ENCODE measurements at places on chromosomes 2 and 18.

GRCh38 chr2:85794038-85794441, 40.2 kb downstream of the ATOH8 start:
- no peak for DNase-seq

DNA sequence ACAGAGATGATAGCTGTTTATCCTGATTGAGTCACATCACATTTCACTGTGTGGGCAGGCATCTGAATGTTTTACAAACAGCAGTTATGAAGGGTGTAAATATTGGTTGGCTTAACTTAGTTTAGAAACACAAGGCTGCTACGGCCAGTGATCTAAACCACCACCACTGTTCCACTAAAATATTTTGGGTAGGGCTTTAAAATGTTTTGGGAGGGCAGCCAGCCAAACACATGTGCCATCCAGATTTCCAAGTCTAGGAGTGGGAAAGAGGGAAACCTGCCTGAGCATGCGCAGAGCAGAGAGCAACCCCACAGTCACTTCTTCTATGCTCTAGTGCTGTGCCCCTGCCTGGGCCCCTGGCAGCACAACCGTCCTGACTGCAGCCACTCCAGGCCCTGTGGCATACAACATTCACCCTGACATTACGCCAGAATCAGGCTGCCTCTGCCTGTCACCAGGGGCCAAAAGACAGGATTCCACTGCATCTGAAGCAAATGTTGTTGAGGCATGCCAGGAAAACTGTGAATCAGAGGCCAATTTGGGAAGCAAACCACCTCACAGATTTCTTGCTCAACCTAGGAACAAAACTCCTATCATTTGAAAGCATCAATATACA, 74.8 kb upstream of the COL5A2 start:
- DNase-seq, result no peak

DNA sequence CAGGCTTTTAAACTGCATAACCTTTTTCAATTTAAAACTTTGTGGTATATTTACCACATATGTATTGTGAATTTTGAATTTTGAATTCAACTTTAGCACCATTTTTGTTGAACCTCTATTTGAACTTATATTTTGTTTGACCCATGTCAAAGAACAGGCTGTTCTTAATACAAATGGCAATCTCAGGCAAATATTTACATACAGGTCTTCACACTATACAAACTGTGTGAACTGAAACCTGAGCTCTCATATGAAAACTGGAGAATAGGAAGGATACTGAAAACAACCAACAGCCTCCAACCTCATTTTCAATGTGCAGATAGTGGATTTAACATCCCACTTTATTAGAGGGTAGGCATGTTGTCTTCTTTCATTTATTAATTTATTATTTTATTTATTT, 491.8 kb downstream of the KCNJ3 start:
- DNase-seq, result no peak

DNA sequence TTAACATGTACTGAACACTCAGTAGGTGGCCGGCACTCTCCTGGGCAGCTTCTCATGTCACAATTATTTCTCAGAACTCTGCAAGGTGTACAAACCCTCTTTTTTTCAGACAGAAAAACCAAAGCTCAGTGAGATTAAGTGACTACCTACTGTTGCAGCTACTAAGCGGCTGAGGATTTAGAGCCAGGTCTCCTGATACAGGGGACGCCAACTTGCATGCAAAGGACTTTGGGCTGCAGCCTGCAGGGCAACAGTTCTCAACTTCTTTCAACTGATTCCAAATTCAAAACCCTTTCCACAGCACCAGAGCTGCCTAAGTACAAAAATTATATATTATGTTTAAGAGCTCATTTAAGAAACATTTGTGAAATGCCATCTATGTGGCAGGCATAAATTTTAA, 177.6 kb downstream of the SUCLG1 start:
- no peak for DNase-seq

Measured in AML-193 (cell line).